ENCODE measurements at places on chromosomes 13 and 19.

DNA sequence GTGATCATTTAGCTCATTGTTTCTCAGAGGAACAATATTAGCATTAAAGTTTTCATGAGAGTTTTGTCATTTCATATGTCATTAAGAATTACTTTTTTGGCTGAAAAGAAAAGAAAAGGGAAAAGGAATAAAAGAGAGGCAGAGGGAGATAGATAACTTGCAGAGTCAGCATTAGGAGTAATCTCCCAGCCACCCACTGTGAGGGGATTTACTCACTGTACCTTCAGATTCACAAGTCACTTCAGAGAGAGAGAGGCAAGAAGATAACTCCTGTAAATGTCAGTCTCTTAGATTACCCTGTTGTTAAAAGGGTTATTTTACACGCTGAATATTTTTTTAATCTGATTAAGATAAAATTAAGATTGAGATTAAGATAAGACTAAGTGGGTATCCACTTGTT lies 125.2 kb downstream of the POU4F1 start:
- DNase-seq: no peak

DNA sequence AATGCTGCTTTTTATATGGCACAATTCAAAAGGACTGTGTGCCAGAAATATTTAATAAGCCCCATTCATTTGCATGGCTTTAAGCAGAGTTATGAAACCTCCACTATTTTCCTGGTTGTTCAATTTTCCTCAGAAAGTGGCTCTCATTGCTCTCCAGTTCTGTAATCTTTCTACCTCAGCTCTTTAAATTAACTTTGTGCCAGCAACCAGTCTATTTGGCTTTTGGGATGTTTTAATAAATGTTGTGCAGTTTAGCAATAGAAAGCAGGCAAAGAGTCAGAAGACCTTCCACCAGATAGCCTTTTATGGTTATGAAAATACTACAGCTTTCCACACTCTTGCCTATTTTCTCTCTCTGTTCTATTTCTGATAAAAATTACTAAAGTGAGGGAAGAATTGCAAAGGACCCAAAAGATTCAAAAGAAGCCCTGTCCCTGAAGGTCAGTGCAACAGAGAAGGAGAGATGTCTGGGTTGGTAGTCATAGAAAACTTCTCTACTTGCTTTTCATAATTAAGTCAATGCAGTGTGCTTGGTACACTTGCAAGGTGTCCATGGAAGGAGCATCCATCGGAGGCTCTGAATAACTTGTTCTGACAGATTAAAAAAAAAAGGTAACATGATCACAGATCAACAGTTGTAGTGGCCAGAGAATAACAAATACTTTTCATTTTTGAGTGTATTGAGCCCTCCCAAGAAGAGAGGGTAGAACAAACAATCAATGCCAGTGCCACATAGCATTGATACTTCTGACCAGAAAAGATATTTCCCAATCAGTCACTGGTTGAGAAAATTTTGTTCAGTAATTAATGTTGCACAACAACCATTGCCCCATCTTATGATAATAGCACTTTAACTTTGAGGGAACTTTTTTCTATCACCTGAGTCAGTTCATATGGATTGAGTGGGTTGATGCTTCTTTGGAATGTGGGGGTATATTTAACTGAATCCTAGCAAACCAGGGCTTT lies 48.4 kb upstream of the SPRY2 start:
- no peak for DNase-seq

DNA sequence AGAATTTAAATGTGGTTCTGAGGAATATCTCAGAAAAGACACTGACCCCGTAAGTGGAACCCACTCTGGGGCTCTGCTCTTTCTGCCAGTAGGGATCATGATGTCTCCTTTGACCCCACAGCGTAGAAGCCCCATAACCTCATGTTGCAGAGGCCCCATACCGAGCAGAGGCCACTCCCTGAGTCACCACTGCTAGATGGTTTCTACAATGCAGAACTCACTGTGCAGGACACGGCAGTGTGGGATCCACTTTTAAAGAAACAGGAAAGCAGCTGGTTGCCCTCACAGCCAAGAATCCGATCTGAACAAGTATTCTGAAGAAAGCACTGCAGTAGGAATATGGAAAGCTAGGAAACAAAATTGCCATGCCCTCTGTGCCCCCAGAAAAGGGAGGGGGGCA lies 4.2 kb downstream of the SLC7A1 start:
- no peak for DNase-seq

DNA sequence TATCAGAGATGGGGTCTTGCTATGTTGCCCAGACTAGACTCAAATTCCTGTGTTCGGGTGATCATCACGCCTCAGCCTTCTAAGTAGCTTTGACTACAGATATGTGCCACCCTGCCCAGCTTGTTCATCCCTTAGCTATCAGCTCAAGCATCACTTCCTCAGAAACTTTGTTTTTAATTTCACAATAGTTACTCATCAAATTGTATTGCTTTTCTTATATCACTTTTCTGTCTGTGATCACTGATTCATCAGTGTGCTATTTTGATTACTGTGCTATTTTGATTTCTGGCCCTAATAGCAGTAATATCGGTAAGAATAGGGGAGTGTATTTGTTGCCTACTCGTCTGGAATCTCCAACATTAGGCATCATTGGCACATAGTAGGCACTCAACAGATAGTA lies 878.6 kb upstream of the PCDH20 start:
- DNase-seq: no peak

GRCh38 chr19:49592486-49593232 lies 1.7 kb downstream of the PRR12 start:
- no peak for DNase-seq

DNA sequence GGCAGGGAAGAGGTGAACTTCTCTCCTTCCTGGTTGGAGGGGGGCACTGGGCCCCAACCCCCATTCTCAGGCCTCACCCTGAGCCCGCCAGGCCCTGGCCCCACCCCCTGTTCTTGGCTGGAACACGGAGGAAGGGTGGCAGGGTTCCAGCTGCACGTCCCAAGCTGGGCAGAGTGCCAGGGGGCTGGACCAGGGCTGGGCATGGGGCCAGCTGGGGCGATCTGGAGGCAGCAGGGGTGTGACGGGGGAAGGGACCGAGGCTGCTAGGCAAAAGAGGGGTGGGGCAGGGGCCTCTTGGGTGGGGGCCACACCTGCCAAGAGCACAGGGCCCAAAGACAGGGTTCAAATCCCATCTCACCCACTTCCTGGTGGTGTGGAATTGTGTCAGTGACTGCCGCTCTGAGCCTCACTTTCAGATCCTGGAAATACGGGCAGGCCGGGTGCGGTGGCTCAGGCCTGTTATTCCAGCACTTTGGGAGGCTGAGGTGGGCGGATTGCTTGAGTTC lies 2.2 kb downstream of the HIF3A start:
- DNase-seq: no peak

GRCh38 chr19:15529774-15530372 lies 21.5 kb downstream of the CYP4F22 start:
- DNase-seq: no peak

DNA sequence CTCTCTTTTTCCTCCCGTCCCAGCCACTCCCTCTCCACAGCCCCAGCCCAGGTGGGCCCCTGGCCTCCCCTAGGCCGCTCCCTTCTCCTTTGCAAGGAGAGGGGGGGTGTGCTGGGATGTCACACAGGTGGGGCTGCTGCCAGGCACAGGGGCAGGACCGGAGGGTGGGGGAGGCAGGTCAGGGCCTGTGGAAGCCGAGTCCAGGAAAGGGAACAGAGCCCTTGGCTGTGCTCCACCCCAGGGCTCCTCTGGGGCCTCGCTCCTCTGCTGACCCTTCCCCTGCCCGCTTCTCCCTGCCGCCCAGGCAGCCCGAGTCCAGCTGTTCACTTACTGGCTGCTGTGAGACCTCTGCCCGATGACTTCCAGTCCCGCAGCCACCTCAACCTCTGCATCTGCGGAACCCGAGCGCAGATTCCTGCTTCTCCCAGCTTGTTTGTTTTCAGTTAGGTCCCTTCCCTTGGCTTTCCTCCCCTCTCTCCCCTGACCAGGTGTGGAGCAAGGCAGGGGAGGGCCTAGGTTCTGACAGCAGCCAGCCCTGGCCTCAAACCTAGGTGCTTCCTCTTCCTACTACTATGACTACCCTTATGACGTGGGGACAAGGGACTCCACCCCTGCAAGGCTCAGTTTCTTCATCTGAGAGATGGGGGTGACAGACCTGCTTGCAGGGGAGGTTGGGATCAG lies 850 bp upstream of the KLK11 start:
- DNase-seq: no peak

- DNase-seq: no peak
Observed at GRCh38 chr13:43333176-43333575, 309.8 kb downstream of the DNAJC15 start.

DNA sequence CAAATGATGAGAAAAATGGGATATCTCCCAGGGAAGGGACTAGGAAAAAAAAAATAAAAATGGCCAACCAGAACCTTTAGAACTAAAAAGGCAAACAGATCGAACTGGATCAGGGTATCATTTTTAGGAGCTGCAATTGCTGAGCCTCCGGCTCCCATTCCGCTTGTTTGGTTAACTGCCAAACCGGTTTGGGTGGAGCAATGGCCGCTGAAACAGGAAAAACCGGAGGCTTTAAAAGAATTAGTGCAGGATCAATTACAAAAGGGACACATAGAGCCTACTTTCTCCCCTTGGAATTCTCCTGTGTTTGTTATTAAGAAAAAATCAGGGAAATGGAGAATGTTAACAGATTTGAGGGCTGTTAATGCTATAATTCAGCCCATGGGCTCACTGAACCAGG lies 12.7 kb upstream of the ZNF443 start:
- DNase-seq: no peak

- no peak for DNase-seq
Observed at GRCh38 chr13:87524775-87525174, 146.4 kb upstream of the SLITRK5 start.

GRCh38 chr19:14073925-14074838 lies 1.6 kb downstream of the MISP3 start:
- no peak for DNase-seq

- DNase-seq: no peak
Observed at GRCh38 chr19:5094768-5095567, 126.1 kb downstream of the KDM4B start.

DNA sequence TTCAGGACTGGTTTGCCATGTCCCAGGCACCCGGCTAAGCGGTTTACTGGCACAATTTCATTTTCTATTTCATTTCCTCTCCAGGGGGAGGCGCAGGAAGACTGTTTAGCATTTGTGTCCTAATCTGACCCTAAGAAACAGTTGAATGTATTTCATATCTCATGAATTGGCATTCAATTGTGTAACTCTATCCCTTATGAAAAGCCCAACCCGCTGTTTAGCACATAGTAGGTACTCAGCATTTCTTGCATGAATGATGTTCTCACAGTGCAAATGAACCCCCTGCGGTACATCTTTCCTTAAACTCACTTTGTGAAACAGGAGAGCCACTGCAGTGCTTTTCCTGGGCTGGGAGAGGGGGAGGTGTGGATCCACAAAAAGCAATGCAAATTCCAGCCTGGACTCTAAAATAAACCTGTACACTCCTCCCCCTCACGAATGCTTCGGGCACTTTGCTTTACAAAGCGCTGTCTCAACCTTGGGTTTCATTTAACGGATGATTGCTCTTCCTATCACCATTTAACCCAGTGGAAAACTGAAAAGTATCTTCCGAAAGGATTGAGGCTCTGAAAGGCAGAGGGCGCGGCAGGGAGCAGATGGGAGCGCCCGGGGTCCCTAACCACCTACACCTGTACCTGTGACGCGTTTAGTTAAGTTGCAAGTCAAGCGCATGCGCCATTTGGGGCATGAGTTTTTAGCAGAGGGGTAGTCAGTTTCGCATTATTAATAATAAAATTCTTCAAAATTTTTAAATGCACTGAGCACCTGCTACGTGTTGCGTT lies 1.2 kb upstream of the EEF2 start:
- no peak for DNase-seq

- no peak for DNase-seq
Observed at GRCh38 chr13:59906413-59907049, 257.2 kb downstream of the DIAPH3 start.

DNA sequence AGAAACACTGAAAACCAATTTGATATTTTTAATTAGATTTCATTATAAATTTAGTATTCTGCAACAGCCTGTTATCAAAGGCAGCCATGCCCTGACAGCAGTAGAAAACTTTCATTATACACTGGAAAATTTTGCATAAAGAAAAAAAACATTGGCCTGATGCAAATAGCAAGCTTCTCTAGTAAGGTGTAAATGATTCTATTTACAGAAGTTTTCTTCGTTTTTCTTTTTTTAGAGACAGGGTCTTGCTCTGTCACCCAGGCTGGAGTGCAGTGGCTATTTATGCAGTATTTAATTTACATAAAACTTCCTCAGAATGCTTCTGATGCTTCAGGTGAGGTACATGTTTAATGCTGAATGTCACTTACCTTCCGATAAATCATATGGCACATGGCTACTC lies 67.0 kb downstream of the ABCC4 start:
- no peak for DNase-seq

DNA sequence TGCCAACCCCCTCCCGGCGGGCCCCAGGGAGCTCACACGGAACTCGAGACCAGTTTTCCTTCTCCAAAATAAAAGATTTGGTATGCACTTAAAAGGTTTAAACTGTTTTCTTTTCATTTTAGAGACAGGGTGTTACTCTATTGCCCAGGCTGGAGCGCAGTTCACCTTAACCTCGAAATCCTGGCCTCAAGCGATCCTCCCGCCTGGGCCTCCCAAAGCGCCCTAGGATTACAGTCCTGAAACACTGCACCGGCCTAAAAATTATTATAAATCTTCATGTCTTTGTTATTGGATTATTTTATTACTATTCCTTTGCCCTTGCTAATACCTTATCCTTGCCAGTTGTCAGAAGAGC lies 553 bp upstream of the SLC7A1 start:
- no peak for DNase-seq

- DNase-seq: no peak
Observed at GRCh38 chr13:41515491-41516139, 58.3 kb downstream of the RGCC start.

DNA sequence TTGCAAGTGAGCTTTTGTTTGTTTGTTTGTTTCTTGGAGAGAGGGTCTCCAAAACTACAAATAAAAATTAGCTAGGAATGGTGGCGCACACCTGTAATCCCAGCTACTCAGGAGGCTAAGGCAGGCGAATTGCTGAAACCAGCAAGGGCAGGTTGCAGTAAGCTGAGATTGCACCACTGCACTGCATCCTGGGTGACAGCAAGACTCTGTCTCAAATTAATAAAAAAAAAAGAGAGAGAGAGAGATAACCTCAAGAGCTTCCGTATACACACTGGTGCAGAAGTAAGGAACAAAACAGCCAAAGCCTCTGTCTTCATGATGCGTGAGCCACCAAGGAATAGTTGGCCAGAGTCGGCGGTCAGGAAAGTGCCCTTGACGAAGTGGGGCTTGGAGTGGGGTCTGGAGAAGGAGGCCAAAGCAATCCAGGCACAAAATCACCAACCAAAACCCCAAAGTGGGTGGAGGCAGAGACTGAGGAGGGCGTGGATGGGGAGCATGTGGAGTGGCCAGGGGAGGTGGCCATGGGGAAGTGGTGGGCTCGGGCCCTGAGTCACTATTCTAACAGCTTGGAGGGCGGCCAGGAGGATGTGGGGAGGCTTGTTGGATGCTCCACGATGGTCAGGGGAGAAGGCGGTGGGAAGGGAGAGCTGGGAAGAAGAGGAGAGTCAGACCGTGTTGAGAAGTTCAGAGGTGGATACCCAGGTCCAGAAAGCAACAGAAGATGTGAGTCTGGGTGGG lies 21.2 kb upstream of the TOMM40 start:
- no peak for DNase-seq

Data from stimulated activated CD8-positive, alpha-beta memory T cell treated with anti-CD3 and anti-CD28 coated beads, Interleukin-4, amount 100 ng/mL, for 4 hours (primary cell).